ENCODE measurements at places on chromosomes 1 and 21. TPM values are rescaled to one million over a fixed set of nuclear protein-coding genes. Genes with fewer than 3 reads are reported as not detected.
A peak's percentile ranks its signal among the peaks of the same experiment; 100 is the strongest.

DNA sequence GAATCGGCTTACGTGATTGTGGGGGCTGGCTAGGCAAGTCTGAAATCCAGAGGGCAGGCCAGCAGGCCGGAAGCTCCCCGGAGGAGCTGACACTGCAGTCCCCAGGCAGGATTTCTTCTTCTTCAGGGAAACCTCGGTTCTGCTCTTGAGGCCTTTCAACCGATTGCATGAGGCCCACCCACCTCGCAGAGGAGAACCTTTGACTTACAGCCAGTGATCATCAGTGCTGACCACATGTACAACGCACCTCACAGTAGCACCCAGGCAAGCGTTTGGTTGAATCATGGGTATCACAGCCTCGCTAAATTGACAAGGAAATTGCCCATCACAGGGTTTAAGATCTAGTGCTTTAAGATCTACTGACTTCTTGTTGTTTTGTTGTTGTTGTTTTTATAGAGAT lies 23.6 kb upstream of the GPR157 start:
- no peak overlapping the region for H3K4me3 ChIP-seq
- no peak for DNase-seq
- H3K36me3 ChIP-seq = no peaks in the 10 kb centered on the region
- no peaks in the 10 kb centered on the region for H3K4me1 ChIP-seq

GRCh38 chr1:15057834-15058233 lies 95.7 kb upstream of the TMEM51 start:
- no peak for DNase-seq
- H3K36me3 ChIP-seq = no peaks in the 10 kb centered on the region
- H3K4me1 ChIP-seq = no peaks in the 10 kb centered on the region
- H3K27me3 ChIP-seq = no peaks in the 10 kb centered on the region
- H3K27ac ChIP-seq = no peak overlapping the region

DNA sequence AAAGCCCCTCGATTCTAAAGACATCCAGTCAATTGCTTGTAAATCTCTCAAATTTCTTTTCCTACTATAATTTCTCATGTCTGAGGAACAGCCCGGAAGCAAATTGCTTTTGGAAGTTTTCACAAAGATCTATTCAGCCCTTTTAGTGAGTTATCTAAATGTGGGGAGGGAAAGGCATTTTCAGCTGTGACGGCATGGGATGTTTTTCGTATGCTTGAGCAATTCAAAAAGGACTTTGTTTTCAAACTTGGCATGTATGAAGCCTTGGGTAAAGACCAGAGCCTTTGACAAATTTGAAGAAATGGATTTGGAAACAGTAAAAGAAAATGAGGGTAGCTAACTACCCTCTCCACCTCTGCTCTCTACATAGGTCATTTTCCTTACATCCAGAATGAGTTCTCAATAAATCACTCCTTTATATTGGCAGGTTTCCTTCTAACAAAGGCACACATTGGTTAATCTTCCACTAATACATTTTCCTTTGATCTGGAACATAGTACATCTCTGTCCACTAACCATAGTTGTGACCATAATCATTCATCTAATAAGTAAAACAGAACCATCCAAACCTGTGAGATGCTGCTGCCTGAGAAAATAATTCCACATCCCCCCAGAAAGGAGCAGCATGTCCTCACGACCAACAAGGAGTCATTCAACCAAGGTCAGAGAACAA lies 66.1 kb upstream of the ADAM30 start:
- H3K27ac ChIP-seq = no peak overlapping the region
- no peaks in the 10 kb centered on the region for H3K4me1 ChIP-seq
- H3K27me3 ChIP-seq = no peaks in the 10 kb centered on the region
- DNase-seq = no peak

DNA sequence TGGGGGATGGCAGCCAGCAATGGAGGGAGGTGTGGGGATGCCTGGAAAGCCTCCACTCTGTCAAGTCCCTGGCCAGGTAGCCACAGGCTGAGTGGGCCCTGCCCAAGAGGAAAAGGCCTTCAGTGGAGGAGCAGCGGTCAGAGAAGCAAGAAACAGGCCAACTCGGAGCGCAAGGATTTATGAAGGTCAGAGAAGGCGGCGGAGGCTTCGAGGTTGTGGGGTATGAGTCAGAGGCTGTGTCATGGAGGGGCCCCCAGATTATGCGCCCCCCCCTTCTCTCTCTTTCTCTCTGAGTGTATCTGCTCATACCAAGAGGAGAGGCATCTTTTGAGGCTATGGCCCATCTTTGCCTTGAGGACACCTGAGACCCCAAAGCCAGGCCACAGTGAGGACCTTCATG lies 99.5 kb downstream of the CASZ1 start:
- no peak for DNase-seq
- no peak overlapping the region for H3K27ac ChIP-seq
- no peaks in the 10 kb centered on the region for H3K36me3 ChIP-seq
- H3K27me3 ChIP-seq = no peaks in the 10 kb centered on the region
- peaks cover 14% of the 10 kb centered on the region for H3K4me1 ChIP-seq

DNA sequence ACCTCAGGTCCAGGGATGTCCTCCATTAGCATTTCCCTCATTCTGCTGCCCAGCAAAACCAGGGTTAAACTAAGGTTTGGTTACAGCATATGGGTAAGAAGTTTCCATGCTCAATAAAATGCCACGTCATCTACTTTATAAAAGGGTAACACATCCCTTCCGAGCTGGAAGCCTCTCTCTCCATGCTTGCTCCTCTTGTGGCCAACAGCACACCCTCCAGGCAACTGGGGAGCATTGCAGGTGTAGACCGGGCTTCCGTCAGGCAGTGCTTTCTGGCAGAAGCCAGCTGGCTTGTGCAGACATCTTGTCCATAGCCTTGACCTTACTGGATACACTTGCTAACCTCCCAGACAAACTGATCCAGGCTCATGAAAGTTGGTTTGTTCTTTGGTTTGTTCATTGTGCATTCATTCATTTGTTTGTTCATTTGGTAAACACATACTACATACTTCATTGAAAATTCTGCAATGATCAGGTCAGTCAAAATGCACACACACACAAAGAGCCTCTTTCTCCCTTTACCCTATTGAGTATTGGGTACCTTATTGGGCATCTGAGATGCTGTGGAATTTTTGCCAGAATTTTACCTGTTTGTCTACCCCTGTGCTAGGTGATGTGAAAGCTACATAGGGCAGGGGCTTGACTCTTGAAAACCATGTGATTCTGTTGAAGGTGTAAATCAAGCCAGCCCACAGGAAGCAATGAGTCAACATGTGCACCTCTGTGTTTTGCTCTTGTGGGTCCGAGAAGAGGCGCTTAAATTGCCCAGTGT lies 422.8 kb downstream of the CAMTA1 start:
- no peaks in the 10 kb centered on the region for H3K36me3 ChIP-seq
- H3K27me3 ChIP-seq = no peaks in the 10 kb centered on the region
- peak; percentile 45 for DNase-seq
- H3K4me3 ChIP-seq = no peak overlapping the region
- H3K27ac ChIP-seq = no peak overlapping the region

DNA sequence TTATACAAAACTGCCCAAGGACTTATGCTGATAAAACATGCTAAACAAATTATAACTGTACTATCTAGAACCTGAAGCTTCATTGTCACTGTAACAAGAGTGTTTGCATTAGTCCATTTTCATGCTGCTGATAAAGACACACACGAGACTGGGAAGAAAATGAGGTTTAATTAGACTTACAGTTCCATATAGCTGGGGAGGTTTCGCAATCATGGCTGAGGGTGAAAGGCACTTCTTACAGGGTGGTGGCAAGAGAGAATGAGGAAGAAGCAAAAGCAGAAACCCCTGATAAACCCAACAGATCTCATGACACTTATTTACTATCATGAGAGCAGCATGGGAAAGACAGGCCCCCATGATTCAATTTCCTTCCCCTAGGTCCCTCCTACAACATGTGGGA lies 100.4 kb downstream of the SPATA6 start:
- no peak overlapping the region for H3K27ac ChIP-seq
- H3K4me3 ChIP-seq = no peak overlapping the region
- H3K27me3 ChIP-seq = no peaks in the 10 kb centered on the region
- H3K36me3 ChIP-seq = no peaks in the 10 kb centered on the region

GRCh38 chr1:67588178-67588855 lies 96.7 kb upstream of the GADD45A start:
- H3K4me3 ChIP-seq = no peak overlapping the region
- H3K36me3 ChIP-seq = no peaks in the 10 kb centered on the region
- DNase-seq = no peak
- no peaks in the 10 kb centered on the region for H3K27me3 ChIP-seq
- H3K27ac ChIP-seq = no peak overlapping the region
- no peaks in the 10 kb centered on the region for H3K4me1 ChIP-seq

DNA sequence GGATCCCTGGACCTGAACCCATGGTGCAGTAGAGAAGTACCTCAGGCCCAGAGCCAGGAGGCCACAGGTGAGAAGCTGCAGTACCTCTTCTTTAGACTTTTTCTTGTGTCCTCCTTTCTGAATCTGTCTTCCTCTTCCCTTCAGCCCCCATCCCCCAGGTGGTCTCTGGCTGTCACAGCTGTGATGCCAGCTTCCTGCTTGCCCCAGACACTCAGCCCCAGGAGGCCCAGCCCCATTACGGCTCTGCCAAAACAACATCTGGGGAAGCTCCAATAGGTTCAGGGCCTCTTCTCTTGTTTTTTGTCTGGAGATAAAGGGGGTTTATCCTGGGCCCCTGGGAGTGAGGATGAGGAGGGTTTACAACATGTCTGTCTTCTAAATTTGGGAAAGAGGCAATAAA lies 9.5 kb upstream of the BTG2 start:
- H3K27ac ChIP-seq = no peak overlapping the region
- DNase-seq = no peak
- H3K4me1 ChIP-seq = peaks cover 8% of the 10 kb centered on the region
- H3K36me3 ChIP-seq = no peaks in the 10 kb centered on the region

DNA sequence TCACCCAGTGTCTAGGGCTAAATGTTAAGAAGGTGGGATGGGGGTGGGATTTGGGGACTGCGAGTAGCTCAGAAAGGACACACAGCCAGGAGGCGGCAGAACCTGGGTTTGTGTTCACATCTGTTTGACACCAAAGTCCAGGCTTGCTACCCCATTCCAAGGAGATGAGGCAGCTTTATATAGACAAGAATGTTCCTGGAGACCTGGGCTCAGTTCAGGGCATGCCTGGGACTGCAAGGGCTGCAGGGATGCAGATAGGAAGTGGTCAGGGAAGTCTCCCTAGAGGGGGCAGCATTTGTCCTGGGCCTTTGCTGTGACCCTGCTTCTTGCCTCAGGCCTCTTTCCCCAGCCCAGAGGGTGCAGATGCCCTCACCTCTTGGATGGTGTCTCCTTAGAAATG lies 16.3 kb downstream of the PADI3 start:
- H3K36me3 ChIP-seq = no peaks in the 10 kb centered on the region
- H3K27ac ChIP-seq = no peak overlapping the region
- DNase-seq = no peak
- H3K4me1 ChIP-seq = no peaks in the 10 kb centered on the region
- no peaks in the 10 kb centered on the region for H3K27me3 ChIP-seq
- H3K4me3 ChIP-seq = no peak overlapping the region

DNA sequence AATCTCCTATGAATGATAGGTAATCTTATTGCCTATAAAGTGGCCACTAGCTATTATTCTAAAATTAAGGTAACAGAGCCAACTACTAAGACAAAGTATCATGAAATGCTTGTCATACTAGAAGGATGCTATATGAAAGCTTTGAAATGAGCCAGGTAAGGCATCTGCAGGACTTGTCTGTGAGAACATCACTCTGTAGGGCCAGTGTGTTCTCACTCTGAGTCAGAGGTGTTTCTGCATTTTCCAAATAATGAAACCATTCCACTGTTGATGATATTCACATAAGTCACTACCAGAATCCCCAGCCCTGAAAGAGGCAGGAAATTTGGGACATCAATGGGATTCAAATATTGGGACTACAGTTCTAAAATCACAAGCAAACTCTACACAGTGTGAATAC lies 25.8 kb upstream of the GBP5 start:
- H3K36me3 ChIP-seq = no peaks in the 10 kb centered on the region
- no peak for DNase-seq
- H3K4me3 ChIP-seq = no peak overlapping the region
- no peaks in the 10 kb centered on the region for H3K4me1 ChIP-seq
- no peaks in the 10 kb centered on the region for H3K27me3 ChIP-seq

The MAP3K21 gene
- 20.5 TPM for total RNA-seq

The MYOG gene
- not detected for total RNA-seq

The KIF21B gene
- total RNA-seq = 10.4 TPM

All from colonic mucosa (tissue), 4 donors.